Effector memory CD4-positive, alpha-beta T cell (primary cell): ENCODE measurements at places on chromosomes 2 and 18.

DNA sequence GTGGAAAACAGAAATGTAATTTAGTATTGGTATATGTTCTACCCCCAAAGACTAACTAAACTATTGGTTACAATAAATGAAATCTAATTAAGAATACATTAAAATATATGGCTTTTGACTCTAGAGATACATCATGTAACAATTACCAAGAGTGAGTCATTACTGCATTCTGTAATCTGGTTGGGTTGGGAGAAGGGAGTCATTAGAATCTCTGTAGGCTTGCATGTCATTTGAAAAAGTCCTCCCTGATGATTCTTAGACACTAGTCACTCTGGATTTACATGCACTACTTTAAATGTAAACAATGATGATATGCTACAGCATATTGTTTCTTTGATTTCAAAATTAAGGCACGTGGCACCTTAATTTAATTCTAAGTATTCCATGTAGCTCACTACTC lies 293.4 kb upstream of the CHST9 start:
- H3K4me1 ChIP-seq, result no peaks in the 10 kb centered on the region
- no peaks in the 10 kb centered on the region for H3K36me3 ChIP-seq
- DNase-seq, result no peak
- H3K27ac ChIP-seq, result no peak overlapping the region

DNA sequence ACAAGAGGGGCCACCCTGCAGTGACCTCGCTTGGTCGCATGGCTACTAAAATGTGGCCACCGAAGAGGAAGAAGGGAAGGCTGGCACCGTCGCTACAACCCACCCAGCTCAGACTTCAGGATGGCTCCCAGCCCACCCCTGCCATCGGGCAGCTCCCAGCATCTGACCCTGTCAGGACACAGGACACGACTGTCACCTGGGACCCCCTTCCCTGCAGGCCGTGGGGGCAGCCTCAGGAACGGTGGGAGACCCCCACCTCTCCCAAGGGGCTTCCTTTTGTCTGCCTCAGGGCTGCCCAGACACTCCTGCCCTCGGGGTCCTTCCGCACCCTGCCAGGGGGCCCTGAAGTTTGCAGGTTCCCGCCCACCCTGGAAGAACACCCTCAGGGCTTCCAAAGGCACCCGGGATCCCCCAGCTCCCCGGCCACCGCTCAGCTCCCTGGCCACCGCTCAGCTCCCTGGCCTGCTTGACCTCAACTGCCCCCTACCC lies 7.7 kb downstream of the RTP5 start:
- no peaks in the 10 kb centered on the region for H3K36me3 ChIP-seq
- no peaks in the 10 kb centered on the region for H3K27me3 ChIP-seq
- H3K4me1 ChIP-seq, result peaks cover 12% of the 10 kb centered on the region
- H3K27ac ChIP-seq, result no peak overlapping the region

- DNase-seq, result no peak
- H3K27me3 ChIP-seq, result no peaks in the 10 kb centered on the region
- H3K27ac ChIP-seq, result no peak within 1 kb of the TSS
- no peaks in the 10 kb centered on the region for H3K36me3 ChIP-seq
Measured at GRCh38 chr18:657311-658000, at the start of gene TYMS. Gene TYMS, plus strand, starts transcription at chr18:657653. Its CDS starts 90 bp downstream, at chr18:657743.

DNA sequence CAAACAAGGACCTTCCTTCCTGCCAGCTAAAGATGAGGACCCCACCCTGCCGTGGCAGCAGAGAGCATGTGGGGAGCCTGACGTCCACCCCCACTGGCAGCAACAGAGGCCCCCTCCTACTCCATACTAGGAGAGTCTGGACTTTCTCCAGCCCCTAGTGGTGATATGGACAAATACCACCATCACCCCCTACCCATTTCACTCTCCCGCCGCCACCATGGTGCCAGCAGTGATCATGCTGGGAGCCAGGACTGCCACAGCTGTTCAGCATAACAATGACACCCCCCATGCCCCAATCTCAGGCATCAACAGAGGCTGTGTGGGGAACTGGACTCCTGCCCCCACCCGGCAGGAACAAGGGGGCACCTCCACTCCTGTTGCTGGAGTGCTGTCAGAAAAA lies 42.7 kb upstream of the ATP9B start:
- no peaks in the 10 kb centered on the region for H3K27me3 ChIP-seq
- no peaks in the 10 kb centered on the region for H3K4me1 ChIP-seq
- H3K4me3 ChIP-seq, result no peak overlapping the region
- DNase-seq, result no peak

DNA sequence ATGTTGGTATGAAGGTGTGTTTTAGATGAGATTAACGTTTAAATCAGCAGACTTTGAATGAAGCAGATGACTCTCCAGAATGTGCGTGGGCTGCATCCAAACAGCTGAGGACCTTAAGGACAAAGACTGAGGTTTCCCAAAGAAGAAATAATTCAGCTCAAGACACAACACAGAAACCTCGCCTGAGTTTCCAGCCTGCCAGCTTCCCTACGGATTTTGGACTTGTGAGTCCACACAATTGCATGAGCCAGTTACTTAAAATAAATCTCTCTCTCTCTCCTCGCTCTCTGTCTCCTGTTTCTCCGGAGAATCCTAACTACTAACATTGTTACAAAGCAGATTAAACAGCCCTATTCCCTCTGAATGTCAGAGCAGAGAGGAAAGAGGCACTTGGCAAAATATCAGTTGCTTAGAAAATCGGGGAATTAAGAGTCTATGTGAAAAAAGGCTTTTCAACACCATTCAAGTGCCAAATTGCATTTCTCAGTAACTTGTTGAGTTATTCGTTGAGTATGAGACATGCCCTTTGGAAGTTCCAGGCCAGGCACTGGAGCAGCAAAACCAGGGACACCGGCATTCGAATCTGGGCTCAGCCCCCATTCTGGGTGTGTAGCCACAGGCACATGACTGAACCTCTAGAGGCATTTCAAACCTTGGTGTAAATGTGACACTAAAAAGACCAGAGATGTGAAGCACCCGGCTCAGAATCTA lies 174.6 kb upstream of the PID1 start:
- H3K27me3 ChIP-seq, result no peaks in the 10 kb centered on the region
- H3K36me3 ChIP-seq, result no peaks in the 10 kb centered on the region
- H3K27ac ChIP-seq, result no peak overlapping the region
- H3K4me1 ChIP-seq, result no peaks in the 10 kb centered on the region

DNA sequence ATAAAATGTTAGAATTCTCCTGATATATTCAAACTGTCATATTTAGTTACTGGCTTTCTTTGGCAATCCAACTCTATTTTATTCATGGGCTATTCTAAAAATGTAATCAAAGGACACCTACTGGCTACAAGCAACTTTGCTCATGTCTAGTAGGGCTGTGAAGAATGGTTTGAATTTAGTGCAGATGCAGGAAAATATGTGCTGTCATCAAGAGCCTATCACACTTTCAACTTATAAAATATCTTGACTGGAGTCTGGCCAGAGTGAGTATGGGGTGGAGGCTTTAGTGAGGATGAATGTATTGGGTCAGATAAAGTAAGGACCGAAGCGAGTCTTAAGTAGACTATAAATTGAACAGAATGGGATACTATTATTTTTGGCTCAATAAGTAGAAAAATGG lies 343.4 kb upstream of the SPRED2 start:
- H3K4me3 ChIP-seq, result no peak overlapping the region
- H3K27ac ChIP-seq, result no peak overlapping the region
- H3K4me1 ChIP-seq, result no peaks in the 10 kb centered on the region
- DNase-seq, result no peak
- no peaks in the 10 kb centered on the region for H3K27me3 ChIP-seq

DNA sequence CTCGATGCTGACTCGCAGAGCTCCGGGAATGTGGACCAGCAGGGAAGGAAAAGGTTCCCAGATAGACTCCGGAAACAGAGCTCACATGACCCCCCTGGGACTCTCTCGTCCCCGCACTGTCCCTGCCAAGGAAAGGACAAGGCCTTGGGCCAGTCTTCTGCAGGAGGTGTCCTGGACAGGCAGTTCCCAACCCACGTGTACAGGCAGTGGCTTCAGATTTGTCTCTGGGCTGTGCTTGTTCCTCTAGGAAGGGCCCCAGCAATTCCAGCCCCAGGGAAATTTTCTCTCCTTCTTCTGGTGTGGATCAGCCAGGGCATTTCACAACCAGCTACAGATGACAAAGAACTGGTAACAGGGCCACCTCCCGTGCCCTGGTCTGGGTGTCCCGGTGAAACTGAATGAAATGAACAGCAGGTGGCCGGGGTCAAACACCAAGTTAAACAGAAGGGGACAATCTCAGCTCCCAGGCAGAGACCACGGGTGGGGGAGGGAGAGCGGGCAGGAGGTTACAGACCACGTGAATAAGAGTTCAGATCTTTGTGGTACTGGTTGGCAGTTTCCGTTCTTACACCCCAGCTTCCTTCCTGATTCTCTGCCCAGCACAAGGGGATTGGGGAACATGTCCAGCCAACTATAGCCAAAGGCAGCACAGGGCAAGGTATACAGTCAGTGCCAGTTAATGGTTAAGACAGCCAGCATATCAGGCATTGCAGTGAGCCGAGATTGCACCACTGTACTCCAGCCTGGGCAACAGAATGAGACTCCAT lies 52.2 kb upstream of the CAB39 start:
- peaks cover 85% of the 10 kb centered on the region for H3K4me1 ChIP-seq
- no peaks in the 10 kb centered on the region for H3K27me3 ChIP-seq
- no peak overlapping the region for H3K4me3 ChIP-seq
- peak overlapping the region; percentile 50 for H3K27ac ChIP-seq

DNA sequence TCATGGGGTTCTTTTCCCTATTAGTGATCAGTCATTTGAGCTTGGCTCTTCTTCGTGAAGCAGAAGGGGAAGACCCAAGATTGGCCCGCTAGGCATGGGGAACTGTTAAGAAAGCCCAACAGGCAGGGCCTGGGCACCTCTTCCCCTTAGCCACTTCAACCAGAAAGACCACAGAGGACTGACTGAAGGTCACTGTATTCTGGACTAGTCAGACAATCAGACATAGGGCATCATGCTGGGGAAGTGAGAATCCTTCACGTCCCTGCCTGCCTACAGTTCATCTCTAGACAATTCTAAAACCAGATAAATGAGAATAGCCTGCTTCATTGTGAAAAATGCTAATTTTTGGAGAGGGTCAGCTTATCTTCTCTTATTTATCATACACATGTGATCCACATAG lies 28.1 kb downstream of the FAP start:
- no peaks in the 10 kb centered on the region for H3K4me1 ChIP-seq
- H3K36me3 ChIP-seq, result no peaks in the 10 kb centered on the region
- H3K27ac ChIP-seq, result no peak overlapping the region
- H3K4me3 ChIP-seq, result no peak overlapping the region

DNA sequence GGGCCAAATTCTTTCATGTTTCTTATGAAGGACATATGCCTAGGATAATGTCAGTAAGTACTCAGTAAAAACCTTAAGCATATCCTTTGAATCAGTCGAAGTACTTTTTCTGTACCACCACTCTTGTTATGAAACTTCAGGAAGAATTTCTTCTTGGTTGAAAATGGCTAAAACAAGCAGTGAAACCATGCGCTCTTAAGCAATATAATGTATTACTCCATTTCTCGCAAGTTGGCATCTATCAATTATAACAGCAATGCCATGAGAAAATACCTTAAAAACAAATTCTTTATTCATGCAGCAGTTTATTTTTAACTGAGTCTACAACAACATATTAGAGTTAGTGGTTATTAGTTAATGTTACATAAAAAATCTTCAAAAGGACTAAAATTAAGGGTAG lies 41.0 kb downstream of the SLC66A3 start:
- H3K27me3 ChIP-seq, result no peaks in the 10 kb centered on the region
- no peak overlapping the region for H3K4me3 ChIP-seq
- DNase-seq, result no peak
- peaks cover 30% of the 10 kb centered on the region for H3K36me3 ChIP-seq
- no peaks in the 10 kb centered on the region for H3K4me1 ChIP-seq
- no peak overlapping the region for H3K27ac ChIP-seq

- H3K27me3 ChIP-seq, result no peaks in the 10 kb centered on the region
- no peak for DNase-seq
- H3K4me1 ChIP-seq, result peaks cover 11% of the 10 kb centered on the region
- H3K4me3 ChIP-seq, result peak overlapping the region; percentile 99
- no peaks in the 10 kb centered on the region for H3K36me3 ChIP-seq
Measured at GRCh38 chr2:223943561-223944008, 1.6 kb downstream of the WDFY1 start.

- H3K36me3 ChIP-seq, result no peaks in the 10 kb centered on the region
- H3K27me3 ChIP-seq, result no peaks in the 10 kb centered on the region
- H3K4me1 ChIP-seq, result no peaks in the 10 kb centered on the region
- H3K4me3 ChIP-seq, result no peak overlapping the region
- DNase-seq, result no peak
- no peak overlapping the region for H3K27ac ChIP-seq
Measured at GRCh38 chr2:8058652-8059051, 623.2 kb upstream of the ID2 start.

GRCh38 chr2:198615972-198616371 lies 811.6 kb downstream of the PLCL1 start:
- no peak overlapping the region for H3K27ac ChIP-seq
- H3K36me3 ChIP-seq, result no peaks in the 10 kb centered on the region
- H3K27me3 ChIP-seq, result no peaks in the 10 kb centered on the region
- no peak overlapping the region for H3K4me3 ChIP-seq
- H3K4me1 ChIP-seq, result no peaks in the 10 kb centered on the region

- H3K27ac ChIP-seq, result no peak overlapping the region
- no peak for DNase-seq
- H3K36me3 ChIP-seq, result no peaks in the 10 kb centered on the region
- no peaks in the 10 kb centered on the region for H3K4me1 ChIP-seq
- no peaks in the 10 kb centered on the region for H3K27me3 ChIP-seq
- H3K4me3 ChIP-seq, result no peak overlapping the region
Measured at GRCh38 chr2:46411245-46411641, 68.1 kb upstream of the TMEM247 start.

- H3K4me3 ChIP-seq, result no peak overlapping the region
- no peaks in the 10 kb centered on the region for H3K27me3 ChIP-seq
- no peaks in the 10 kb centered on the region for H3K36me3 ChIP-seq
- no peak for DNase-seq
Measured at GRCh38 chr2:241901018-241901380, 31.5 kb downstream of the RTP5 start.

GRCh38 chr2:8121022-8121825 lies 560.6 kb upstream of the ID2 start:
- no peak for DNase-seq
- H3K27ac ChIP-seq, result no peak overlapping the region
- H3K4me1 ChIP-seq, result peaks cover 2% of the 10 kb centered on the region
- H3K4me3 ChIP-seq, result no peak overlapping the region
- no peaks in the 10 kb centered on the region for H3K27me3 ChIP-seq

DNA sequence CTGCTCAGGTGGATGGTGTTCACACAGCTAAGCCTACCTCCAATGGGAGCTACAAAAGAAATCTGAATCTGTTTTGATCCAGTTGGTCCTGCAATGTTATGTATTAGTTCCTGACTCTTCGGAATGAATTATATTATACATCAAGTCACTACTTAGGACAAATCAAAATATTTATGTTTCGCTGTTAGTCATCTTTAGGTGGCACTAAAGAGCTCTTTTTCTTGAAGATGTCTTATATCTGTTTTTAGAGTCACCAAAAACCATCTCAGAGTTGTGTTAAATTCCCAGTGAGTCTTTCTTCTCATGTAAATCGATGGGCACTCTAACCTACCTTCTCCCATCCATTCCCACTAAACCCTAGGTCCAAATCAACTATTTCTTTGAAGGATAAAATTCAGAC lies 2.2 kb downstream of the DNER start:
- peaks cover 20% of the 10 kb centered on the region for H3K4me1 ChIP-seq
- no peak overlapping the region for H3K4me3 ChIP-seq
- no peak overlapping the region for H3K27ac ChIP-seq
- H3K36me3 ChIP-seq, result no peaks in the 10 kb centered on the region
